ENCODE measurements at places on chromosomes 5 and 9.

- no peak for DNase-seq
Observed at GRCh38 chr5:122668552-122668951, 106.3 kb upstream of the SNX2 start.

- no peak for DNase-seq
Observed at GRCh38 chr5:138029501-138029900, 3.4 kb downstream of the FAM13B start.

GRCh38 chr9:4929917-4930316 is 55.2 kb upstream of the JAK2 start:
- no peak for DNase-seq

- DNase-seq, result no peak
Observed at GRCh38 chr5:53170746-53171349, 61.3 kb upstream of the MOCS2 start.

DNA sequence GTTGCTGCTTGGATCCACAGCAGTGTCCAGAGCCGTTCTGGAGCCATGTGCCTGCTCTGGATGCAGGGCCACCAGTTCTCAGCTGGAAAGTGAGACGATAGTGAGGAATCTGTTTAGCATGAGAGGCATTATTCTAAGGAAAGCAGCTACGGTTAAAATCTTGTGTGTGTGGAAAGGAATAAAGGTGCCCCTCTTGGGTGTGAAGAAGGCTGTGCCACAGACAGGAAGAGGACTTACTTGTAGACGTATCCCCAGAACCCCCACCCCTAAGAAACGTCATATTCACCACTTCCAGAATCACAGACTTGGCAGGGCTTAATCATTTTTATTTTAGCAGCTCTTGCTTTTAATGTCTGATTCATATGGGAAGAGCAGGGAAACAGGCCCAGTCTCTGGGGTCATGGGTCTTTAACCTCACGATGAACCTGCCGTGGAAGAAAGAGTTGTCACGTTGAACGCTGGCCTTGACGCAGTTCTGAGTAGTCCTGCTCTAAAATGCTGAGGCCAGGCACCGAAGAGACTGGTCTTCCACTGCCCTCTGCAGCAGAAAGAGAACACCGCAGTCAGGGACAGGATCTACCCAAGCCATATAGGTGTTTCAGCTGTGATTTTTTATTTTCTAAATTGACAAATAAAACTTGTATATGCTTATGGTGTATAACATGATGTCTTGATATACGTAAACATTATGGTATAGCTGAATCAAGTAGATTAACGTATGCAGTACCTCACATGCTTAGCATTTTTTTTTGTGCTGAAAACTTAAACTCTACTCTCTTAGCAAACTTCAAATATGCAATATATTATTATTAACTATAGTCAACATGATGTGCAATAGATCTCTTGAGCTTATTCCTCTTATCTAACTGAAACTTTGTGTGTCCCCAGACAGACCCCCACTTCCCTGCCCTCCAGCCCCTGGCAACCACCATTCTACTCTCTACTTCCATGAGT is 38.8 kb downstream of the CARTPT start:
- DNase-seq, result no peak

DNA sequence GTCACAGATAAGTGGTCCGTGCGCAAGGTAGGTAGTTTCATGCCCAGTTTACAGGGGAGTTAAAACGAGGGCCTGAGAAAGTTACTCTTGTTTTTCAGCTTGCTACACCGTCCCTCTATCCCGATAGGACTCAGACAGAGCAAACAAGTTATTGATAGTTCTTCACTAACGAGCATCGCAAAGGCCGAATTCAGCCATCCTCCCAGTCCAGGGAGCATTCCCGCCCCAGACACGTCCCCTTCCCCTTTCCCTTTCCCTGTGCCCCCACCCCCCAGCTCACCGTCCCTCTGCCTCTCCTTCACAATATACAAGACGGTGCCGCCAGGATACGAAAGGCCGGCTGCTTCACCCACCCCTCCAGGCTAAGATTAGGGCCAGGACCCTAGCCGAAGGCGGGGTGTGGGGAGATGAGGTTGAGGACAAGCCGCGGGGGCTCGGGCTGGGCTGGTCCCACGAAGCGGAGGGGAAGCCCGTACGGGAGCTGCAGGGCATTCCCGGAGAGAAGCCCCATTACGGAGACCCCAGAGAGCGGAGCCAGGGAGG is 599 bp downstream of the KIAA1191 start:
- DNase-seq, result no peak

DNA sequence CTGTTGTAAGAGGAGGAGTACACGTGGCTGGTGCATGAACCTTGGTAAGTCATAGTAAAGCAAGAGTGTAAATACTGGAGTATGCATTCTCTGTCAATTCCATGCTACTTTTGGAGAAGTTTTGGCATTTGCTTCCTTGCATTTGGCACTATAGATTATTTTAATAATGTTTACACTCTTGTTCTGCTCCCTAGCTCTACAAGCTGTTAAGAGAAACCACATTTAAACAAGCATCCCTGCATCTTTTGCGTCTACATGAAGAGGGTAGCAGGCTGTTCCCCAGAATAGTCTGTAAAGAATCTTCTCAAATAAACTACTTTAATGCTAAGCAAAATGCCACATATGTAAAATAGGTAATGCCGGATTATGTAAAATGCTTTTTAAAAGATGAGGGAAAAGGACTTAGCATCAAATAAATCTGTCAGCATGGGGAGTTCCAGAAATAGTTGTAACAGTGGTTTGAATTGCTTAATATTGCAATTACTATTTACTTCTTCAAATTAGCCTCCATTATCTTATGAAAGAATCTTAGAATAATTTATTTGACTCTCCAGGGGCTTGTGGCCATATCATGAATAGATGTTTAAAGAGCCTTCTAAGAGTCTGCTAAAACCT is 2127.3 kb upstream of the WWC1 start:
- DNase-seq, result no peak

DNA sequence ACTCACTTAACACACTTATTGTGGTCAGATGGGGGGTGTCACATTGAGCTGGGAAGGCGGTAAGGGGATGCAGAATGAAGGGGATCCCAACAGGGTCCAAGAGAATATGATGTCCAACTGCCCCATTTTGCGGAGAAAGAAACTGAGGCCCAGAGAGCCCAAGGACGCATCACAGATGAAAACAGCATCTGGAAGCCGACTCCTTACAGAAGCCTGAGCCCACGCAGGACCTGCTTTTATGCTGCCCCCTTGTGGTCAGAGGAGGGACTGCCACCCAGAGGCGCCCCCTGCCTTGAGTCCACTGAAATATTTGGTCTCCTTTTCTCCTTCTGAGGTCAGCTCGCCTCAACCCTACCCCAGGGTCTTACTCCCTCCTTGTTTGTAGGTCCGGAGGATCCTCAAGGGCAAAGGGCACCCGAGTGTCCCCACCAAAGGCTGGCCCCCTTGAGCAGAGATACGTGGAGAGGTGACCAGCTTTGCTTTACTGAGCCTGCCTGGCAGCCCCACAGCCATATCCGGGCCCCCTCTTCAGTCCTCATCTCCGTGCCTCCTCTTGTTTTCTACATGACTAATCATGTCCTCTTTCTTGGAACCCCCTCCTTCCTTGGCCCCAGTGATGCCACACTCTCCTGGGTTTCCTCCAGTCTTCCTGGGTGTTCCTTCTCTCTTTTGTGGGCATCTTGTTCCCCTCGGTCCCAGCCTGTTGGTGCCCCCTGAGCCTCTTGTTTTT is 30.0 kb upstream of the TTLL11 start:
- DNase-seq, result no peak

GRCh38 chr9:129483415-129484351 is 137.2 kb downstream of the C9orf50 start:
- no peak for DNase-seq

- DNase-seq, result no peak
Observed at GRCh38 chr5:1806974-1807373, 5.8 kb downstream of the NDUFS6 start.

DNA sequence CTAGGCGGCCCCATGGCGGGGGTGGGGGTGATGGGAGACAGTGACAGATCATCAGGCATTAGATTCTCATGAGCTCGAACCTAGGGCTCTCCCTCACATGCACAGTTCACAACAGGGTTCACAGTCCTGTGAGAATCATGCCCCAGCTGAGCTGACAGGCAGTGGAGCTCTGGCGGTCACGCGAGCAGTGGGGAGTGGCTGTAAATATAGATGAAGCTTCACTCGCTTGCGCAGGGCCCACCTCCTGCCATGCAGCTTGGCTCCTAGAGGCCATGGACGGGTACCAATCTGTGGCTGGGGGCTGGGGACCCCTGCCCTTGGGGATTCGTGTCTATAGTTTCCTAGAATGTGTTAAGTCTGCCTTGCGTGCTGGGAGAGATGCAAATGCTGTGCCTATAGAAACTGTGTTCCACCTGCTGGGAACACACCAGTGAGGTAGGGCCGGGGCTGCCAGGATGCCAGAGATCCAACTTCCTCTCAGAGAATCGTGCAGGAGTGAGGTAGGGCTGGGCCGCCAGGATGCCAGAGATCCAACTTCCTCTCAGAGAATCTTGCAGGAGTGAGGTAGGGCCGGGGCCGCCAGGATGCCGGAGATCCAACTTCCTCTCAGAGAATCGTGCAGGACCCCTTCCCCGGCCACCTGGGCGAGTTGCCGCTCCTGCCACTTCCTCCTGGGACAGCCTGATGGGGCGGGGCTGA is 14.1 kb upstream of the EXOC3 start:
- DNase-seq, result no peak

Measured in SIG-M5 (cell line).